ENCODE measurements at places on chromosomes 12 and 14.

DNA sequence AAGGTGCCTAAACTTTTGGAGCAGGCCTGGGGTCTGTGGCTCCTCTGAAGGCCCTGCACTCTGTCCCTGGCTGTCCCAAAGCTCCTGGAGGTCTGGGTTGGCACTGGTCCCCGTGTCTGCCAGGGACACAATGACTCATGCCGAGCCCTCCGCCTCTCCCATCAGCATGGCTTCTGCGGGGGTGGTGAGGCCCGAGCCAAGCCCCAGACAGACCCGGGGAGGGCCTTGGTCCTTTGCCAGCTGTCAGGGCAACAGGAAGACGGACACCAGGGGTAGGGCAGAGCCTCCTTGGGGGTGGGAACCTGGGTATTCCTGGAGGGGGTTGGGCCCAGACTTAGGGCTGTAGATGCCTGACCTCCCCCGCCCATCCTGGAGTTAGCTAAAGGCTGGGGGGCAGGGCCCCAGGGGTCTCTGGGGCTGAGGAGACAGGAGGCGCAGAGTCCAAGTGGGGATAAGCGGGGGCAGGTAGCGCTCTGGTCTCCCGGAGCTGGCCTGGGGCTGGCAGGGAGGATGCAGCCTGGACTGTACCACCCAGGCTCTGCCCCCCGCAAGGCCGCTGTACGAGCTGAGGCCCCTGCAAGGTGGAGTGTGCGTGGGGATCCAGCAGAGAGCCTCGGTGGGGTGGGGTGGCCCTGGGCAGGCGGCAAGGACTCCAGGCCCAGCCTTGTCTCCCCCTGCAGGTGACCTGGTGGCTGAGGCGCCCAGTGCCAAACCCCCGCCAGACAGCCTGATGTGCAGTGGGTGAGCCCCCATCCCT lies 16.4 kb upstream of the PUS1 start:
- DNase-seq: no peak

GRCh38 chr12:126189856-126190255 lies 1124.6 kb downstream of the AACS start:
- no peak for DNase-seq

- no peak for DNase-seq
These were observed 11.2 kb downstream of the KRT72 start for GRCh38 chr12:52590021-52590420.

- no peak for DNase-seq
These were observed 13.1 kb downstream of the COPZ1 start for GRCh38 chr12:54337854-54338650.

GRCh38 chr14:30143627-30144026 lies 216.0 kb upstream of the PRKD1 start:
- DNase-seq: no peak

GRCh38 chr14:42378274-42378673 lies 771.6 kb downstream of the LRFN5 start:
- DNase-seq: no peak

GRCh38 chr14:85531587-85532373 lies 1.8 kb downstream of the FLRT2 start:
- DNase-seq: no peak

GRCh38 chr14:92590941-92591340 lies 77.4 kb downstream of the RIN3 start:
- no peak for DNase-seq

DNA sequence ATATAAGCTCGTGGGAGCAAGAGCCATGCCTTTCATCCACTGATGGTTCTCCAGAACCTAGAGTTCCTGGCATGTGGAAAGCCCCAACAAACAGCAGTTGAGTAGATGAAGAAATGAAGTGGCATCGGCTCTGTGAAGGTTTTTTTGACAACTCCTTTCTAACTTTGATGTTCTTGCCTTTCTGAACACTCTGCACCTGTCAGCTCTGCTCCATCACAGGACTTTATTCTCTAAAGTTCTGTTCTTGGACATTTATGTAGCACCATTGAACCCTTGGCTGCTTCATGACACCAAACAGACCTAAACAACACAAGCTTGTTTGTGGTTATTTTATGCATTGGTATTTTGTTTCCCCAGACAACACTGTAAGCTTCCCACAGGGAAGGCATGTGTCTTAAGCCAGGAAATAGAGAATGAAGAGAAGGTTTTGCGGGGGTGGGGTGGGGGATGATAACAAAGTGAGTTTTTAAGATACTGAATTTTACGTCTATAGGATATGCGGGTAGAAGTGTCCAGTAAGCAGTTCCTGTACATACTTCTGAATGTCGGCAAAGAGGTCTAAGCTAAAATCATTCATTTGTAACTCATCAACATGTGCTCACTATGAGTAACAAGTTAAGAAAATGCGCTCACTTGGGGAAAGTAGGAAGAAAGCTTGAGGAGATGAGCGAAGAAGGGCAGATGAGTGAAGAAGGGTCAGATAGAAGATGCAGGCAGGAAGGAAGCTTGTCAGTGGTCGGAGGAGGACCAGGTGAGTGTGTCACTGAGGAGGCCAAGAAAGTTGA lies 146.0 kb upstream of the PLEKHG7 start:
- DNase-seq: peak; percentile 24

- DNase-seq: no peak
These were observed 36.0 kb downstream of the SCARB1 start for GRCh38 chr12:124827588-124828184.

DNA sequence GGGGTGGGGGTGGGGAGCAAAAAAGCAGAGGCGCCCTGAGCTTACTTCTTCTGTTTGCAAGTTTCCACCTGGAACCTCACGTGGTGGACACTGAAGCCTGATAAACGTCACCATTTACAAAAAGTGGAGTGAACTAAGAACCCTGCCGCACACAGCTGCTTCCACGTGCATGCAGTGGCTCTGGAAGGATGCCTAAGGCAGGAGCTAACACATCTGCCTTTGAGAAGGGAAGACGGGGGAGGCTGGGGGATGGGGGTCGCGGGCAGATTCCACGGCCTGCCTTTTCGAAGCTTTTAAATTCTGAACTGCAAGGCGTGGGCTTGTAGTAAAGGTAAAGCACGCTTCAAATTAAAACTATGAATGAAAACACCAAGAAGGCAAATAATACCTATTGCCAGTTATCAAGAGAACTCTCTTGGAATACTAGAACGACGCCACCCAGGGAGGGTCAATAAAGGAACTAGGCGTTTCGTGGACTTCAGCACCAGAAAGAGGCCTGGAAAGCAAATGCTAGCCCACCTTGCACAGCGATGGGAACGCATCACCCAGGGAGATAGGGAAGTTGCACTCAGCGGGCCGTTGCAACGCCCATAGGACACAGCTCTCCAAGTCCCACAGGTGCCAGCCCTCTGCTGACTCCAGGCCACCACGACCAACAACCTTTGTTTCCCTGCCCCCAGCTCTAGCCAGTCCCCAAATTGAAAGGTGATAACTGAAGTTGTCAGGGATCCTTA lies 61.8 kb downstream of the TESC start:
- DNase-seq: no peak

DNA sequence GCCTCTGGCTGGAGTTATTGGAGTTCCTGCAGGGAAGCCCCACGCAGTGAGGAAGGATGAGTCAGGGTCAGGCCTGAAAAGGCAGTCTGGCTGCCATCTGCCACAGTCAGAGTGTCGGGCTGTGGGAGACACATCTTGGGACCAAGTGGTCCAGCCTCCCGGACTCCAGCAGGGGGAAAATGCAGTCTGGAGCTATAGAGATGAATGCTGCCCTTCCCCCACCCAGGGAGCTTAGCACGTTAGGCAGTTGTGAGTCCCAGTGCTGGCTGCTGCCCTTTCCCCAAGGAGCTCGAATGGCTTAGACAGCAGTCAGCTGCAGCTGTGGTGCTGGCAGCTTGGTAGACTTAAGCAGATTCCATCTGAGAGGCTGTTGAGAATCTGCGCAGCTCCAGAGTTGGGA lies 8.2 kb upstream of the NTS start:
- DNase-seq: no peak

- no peak for DNase-seq
These were observed 21.7 kb upstream of the TEAD4 start for GRCh38 chr12:2937500-2937899.

GRCh38 chr12:121916719-121917118 lies 1.7 kb upstream of the CFAP251 start:
- DNase-seq: no peak
